Midbrain (tissue), 1 donor: ENCODE measurements at places on chromosomes 5 and 9.

GRCh38 chr9:13500034-13500433 is 220.5 kb upstream of the MPDZ start:
- DNase-seq: no peak

GRCh38 chr9:115084709-115085108 is 33.2 kb downstream of the TNC start:
- no peak for DNase-seq

- DNase-seq: no peak
These were observed 440 bp downstream of the ANXA2R start for GRCh38 chr5:43039471-43040286.

DNA sequence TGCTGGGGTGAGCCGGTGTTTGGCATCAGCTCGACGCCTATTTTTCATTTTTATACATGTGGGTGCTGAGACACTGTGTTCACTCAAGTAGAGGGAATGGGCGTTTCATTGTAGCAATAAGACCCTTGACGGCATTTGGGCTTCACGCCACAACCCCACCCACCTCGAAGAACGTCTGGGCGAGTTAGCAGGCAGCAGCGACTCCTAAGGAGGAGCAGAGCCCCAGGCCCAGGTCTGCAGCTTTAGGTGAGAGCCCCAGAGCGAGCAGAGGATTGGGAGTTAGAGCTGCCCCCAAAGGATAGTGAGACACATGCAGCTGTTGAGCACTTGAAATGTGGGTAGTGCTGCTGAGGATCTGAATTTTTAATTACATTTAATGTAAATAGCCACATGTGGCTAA is 1.6 kb upstream of the ZFP62 start:
- DNase-seq: no peak

DNA sequence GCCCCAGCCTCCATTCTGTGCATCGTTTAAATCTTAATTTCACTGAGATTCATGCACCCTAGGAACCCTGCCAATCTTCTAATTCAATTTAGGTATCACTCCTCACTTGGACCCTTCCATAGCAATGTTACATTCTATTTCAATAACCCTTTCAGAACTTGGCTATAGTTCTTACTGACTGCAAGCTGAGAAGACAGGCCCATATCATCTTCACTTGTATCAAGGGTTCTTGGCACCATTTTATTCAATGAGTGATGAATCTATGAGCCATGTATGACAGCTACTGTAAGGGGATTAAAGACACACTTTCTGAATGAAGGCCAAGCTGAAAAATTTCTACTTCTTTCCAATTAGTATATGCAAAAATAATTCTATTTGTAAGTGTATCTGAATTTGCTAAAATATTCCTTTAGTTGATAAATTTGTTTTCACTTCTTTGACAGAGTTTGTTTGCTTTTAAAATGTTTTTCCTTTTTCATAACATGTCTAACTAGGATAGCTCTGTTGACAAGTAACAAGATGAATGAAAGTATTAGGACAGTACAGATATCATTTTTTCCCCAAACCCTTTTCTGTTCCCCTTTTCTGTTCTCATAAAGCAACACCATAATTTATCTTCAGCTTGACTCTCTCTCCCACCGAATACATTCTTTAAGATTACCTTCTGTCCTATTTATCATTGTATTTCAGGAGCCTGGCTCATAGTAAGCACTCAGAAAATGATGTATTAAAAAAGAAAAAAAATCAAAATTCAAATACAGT is 9.6 kb downstream of the ITGA2 start:
- DNase-seq: no peak

GRCh38 chr5:111224561-111225345 is 569 bp downstream of the CAMK4 start:
- DNase-seq: no peak

GRCh38 chr9:90950600-90950999 is 149.0 kb downstream of the SYK start:
- no peak for DNase-seq

DNA sequence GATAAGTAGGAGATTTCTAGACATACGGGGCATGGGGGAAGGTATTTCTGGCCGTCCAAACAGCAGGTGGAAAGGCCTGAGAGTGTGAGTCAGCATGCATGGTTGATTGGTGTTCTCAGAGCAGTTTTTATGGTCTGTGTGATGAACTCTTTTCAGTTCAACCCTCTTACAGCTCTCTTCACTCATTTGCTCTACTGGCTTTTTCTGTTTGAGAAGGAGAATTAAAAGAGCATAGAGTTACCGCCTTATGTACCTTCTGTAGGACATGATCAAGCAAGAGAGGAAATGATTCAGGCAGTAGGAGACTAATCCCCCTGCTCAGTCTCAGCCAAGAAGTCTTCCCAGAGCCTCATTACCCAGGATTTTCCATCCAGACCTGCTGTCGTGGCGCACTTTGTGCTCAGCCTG is 92.4 kb downstream of the PRDM6 start:
- DNase-seq: no peak

DNA sequence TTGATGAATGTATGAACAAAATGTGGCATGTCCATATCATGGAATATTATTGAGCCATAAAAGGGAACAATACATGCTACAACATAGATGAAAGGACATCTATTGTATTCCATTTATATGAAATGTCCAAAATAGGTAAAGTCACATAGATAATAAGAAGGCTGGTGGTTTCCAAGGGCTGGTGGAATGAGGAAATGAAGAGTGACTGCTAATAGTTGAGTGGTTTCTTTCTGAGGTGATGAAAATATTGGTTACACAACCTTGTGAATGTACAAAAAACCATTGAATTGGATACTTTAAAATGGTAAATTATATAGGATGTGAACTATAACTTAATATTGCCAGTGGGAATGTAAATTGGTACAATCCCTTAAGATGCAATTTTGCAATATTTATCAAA is 5.2 kb downstream of the ARSB start:
- no peak for DNase-seq

- no peak for DNase-seq
These were observed 198.1 kb downstream of the CHSY3 start for GRCh38 chr5:130102375-130102774.

- DNase-seq: peak; percentile 43
These were observed 300.9 kb downstream of the RFX3 start for GRCh38 chr9:3224931-3225330.

GRCh38 chr5:116419258-116419657 is 155.4 kb downstream of the SEMA6A start:
- DNase-seq: no peak

DNA sequence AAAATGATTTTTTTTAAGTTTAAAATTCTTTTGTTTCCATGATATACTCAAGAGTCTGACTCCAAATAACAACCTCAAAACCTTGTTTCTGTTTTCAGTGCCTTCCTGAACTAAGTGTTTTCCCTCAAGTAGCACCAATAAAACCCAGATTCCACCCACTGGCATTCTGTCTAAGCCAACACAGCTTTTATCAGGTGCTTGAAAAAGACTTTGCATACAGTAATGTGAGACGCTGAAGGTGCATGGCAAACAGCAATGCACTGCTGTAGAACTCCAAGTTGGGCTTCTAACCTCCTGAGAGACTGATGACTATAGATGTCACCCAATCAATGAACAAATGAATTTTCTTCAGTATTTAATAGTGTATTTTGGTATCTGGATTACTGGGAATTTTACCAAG is 95.7 kb downstream of the NFIB start:
- DNase-seq: no peak

DNA sequence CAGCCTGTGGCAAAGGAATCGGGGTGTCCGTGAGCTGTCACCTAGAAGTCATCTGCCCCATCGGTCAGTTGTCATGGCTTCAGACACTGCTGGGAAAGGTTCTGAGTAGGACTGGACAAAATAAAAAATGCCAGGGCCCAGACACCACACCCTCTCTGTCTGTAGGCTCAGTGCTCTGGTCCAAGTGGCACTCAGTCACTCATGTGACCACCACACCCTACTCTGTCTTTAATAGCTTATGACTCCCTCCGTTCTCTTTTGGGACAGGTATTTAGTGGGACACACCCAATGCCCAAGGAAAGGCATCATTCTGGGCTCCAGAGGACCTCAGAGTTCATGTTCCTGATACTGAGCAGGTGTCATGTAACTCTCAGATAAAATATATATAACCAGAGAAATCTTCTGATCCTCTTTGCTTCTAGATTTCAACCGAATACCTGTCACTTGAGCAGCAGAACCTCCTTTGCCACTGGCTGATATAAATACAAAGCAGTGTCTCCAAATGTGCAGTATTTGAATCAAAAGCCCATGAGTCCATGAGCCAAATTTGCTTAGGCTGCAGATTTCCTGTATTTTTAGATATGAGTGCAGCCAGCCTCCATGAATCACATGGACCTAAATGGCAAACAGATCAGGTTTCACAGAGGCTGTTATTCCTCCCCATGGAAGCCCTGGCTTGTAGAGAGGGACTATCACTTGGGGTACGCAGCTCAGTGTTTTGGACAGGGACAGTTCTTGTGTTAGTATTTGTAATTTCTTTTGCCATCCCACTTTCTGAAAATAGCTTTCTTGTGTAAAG is 272.0 kb downstream of the ARHGAP26 start:
- DNase-seq: no peak

DNA sequence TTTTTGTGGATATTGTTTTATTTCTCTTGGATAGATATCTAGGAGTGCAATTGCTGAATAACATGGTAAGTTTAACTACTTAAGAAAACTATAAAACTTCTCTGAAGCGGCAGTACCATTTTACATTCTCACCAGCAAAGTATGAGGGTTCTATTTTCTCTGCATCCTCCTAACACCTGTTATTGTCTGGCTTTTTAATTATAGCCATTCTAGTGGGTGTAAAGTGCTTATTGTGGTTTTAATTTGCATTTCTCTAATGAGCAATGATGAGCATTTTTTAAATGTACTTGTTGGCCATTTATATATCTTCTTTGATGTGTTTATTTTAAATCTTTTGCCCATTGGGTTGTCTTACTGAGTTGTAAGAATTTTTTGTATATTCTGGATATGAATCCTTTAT is 28.7 kb downstream of the SMIM32 start:
- no peak for DNase-seq

DNA sequence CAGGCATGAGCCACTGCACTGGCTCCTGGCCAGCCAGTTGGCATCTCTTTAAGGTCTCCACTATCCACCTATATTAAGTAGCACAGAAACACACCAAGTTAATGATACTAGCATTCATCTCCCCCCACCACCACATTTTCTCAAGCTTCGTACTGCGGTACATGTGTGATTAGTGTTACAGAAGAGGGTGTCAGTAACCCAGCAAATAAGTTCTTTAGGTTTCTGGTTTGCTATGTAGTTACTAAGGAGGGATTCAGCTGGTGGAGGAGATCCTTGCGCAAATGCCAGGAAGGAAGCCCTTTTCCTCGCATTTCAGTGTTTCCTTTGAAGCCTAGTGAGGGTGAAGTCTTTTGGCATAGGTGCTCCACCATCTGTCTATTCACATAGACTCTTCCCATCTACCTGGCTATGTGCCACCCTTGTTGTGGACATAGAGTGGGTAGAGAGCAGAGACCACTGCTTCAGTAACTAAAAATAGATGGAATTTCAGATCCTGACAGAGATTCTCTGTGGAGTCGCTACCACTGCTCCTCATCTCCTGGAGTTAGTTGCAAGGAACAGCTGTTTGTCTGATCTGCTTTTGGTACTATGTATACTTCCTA is 16.7 kb downstream of the UBE2D2 start:
- DNase-seq: no peak

- no peak for DNase-seq
These were observed 8.8 kb downstream of the PRXL2C start for GRCh38 chr9:96646081-96646991.

GRCh38 chr9:33164138-33164809 is 2.9 kb downstream of the B4GALT1 start:
- peak; percentile 15 for DNase-seq

DNA sequence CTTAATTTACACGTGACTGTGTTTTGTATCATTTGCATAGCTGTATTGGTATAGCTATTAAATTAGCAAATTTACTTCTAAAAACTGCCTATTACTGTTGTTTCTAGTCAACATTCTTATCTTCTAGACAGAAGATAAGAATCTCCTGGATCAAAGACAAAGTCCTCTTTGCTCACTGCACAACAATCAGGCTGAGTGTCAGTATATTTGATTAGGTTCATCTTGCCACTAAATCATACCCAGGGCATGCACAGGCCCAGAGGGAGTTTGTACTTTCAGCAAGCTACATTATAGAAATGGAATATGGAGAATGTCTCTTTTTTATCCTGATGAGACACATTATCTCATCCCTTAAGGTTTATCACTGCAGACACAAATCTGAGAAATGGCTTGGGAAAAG is 579.1 kb downstream of the SLCO4C1 start:
- DNase-seq: no peak

DNA sequence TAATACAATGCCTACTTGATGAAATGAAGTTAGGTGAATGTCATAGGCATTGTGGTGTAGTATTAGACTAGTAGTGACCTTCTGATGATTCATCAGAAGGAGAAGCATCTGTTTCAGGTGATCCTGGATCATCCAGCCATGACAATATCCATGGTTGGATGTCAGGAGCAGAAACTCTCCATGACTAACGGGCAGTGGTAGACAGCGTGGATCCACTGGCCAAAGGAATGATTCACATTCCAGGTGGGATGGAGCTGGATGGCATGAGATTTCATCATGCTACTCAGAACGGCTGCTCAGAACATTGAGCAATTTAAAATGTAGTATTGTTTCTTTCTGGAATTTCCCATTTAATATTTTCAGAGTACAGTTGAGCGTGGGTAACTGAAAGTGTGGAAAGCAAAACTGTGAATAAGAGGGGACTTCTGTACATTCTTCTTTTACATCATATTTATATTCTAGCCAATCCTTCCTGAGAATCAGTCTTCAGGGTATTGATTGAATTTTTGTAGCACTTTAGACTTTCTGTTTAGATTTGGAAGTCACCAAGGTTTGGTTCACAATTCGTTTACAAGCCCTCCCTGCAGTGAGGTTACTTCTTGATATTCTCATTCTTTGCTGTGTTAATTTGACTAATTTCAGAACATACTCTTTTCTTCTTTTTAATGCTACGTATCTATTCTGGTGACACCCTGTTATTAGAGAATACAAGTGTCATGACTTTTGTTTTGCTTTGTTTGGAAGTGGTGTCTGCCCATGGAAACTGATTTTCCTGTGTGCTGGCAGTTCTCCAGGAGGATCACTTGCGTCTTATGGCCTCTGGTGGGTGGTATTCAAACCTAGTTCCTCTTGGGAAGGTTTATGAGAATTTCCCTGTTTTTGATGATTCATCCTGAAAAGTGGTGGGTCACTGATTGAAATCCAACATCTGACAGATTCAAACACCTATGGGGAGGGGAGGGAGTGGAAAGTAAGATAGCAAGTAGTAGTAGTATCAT is 12.2 kb upstream of the CLINT1 start:
- no peak for DNase-seq

- DNase-seq: no peak
These were observed 467.6 kb downstream of the KIF4B start for GRCh38 chr5:155481182-155481581.

GRCh38 chr9:127865645-127866464 is 11.4 kb upstream of the ENG start:
- no peak for DNase-seq

DNA sequence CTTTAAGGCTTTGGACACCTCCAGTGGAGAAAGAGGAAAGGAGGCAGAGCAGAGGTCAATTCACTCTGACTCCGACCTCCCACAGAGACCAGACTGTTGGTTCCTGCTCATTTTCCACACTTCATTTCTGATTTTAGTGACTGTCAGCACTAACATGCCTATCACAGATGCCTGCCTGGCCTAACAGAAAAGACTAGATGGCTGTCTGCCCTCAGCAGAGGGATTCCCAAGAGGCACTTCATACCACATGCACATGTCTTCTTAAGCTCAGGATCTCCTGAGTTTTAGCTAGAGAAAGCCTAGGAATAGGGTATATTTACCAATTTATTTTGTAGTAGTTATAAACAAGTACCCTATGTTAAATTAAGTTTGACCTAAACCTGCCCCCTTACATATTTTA is 336.0 kb downstream of the ENC1 start:
- no peak for DNase-seq

GRCh38 chr9:15160673-15161072 is 146.3 kb downstream of the TTC39B start:
- no peak for DNase-seq
